NCI-H1417 (cell line): ENCODE measurements at places on chromosomes 13 and 19.
A peak's percentile ranks its signal among the peaks of the same experiment; 100 is the strongest.

- DNase-seq = no peak
Observed at GRCh38 chr19:28727480-28728159, 485.3 kb downstream of the UQCRFS1 start.

- no peak for DNase-seq
Observed at GRCh38 chr13:113649212-113649611, 8.8 kb downstream of the ATP4B start.

- no peak for DNase-seq
Observed at GRCh38 chr13:41550276-41550675, 92.9 kb downstream of the RGCC start.

- no peak for DNase-seq
Observed at GRCh38 chr19:35915443-35915842, 7.3 kb upstream of the TYROBP start.

- peak; percentile 5 for DNase-seq
Observed at GRCh38 chr19:11673608-11674041, 65.1 kb downstream of the ZNF823 start.

DNA sequence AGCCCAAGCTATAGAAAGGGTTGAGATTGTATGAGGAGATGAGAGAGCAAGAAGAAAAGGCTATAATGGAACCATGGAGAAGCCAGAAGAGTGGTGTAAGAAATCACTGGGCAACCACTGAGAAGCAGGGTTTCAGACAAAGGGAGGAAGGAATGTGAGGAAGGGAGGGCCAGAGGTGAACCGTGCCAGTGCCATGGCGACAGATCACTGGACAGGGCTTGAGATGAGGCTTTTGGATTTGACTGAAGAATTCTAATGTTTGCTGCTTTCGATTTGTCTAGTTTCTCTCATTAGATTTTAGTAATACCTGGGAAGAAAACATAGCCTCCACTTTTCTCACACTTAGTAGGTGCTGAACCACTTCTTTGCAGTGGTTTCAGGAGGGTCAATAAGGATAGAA is 6.3 kb upstream of the GPR183 start:
- no peak for DNase-seq

DNA sequence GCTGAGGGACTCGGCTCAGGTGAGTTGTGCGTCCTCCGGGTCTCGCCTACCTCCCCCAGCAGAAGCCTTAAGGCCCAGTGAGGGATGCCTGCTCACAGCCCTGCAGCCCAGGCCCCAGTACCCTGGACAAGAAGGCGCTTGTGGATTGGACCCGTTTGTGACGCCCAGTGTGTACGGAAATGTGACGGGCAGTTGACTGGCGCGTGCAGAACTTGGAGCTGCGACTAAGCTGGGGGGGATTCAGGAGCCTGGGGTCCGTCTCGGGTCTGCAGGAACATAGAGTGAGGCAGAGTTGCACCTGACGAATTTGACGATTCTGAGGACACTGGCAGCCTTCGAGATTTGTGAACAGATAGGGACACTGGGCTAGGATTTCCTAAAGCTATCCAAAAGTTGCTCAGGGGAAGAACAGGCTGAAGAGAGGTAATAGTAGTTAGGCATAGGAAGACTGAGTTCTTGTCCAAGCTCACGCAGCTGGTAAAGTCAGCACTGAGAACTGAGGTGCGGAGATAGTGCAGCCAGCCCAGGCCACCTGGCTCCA is 519 bp downstream of the ZNF551 start:
- no peak for DNase-seq

- no peak for DNase-seq
Observed at GRCh38 chr19:13600091-13600490, 93.8 kb upstream of the CACNA1A start.

DNA sequence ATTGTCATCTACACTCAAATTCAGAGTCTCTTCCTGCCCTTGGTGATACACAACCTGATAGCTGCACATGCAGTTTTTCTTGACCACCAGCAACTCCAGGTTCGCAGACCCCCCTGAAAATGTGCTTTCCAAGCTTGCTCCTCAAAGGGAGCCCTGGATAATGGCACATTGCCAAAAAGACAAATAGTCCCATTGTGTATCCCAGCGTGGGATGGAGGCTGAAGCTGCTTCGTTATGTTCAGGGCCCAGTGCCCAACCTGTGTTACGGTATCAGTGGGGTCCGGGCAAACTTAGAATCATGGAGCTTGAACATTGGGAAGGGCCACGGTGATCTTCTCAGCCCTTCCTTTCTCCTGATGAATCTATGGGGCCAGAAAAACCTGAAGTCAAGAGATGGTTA is 173.0 kb downstream of the TEX29 start:
- DNase-seq = no peak

DNA sequence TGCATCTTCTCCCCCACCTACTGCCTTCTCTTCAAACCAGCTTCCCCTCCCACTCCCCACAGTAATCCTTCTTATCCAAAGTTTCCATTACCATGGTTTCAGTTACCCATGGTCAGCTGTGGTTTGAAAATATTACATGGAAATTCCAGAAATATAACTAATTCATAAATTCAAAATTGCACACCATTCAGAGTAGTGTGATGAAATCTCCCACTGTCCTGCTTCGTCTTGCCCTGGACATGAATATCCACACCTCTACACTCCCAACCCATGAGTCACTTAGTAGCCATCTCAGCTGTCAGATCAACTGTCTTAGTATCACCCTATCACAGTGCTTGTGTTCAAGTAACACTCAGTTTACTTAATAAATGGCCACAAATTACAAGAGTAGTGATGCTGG is 3.8 kb upstream of the KCTD12 start:
- no peak for DNase-seq

DNA sequence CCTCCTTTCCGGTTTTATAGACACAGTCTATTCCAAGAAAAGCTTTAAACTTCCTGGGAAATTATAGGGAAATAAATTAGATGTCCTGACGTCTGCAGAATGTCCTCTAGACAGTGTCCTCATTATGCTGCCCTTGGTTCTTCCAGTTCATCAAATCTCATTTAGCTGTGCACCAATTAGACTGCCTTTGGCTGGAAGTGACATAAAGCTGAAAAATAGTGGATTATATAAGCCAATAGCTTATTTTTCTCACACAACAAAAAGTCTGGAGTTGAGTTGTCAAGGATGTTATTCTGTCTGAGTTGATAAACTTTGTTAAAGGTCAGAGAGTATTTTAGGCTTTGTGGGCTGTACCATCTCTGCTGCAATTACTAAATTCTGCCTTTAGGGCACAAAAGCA is 314.8 kb upstream of the TMTC4 start:
- DNase-seq = no peak

- DNase-seq = no peak
Observed at GRCh38 chr13:97327086-97327485, 105.0 kb downstream of the MBNL2 start.

GRCh38 chr19:10800488-10800887 is 35.5 kb downstream of the TMED1 start:
- no peak for DNase-seq

- DNase-seq = no peak
Observed at GRCh38 chr13:35857769-35858168, 273.4 kb downstream of the DCLK1 start.

DNA sequence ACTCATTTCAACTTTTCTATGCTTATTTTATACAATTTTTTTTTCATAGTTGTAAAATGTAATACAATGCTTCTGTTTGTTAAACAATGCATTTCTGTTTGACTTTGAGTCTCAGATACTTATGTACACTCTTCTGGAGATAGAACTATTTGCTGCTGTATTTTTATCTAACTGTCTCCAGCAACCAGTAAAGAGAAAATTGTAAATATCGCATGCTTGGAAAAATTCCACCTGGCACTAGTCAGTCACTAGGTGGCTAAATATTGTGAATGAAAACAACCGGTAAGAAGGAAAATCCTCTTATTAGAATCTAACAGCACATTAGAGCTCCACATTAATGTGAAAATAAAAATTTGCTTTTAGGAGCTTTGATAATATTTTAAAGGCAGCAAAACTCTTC is 876.5 kb downstream of the PCDH9 start:
- no peak for DNase-seq

DNA sequence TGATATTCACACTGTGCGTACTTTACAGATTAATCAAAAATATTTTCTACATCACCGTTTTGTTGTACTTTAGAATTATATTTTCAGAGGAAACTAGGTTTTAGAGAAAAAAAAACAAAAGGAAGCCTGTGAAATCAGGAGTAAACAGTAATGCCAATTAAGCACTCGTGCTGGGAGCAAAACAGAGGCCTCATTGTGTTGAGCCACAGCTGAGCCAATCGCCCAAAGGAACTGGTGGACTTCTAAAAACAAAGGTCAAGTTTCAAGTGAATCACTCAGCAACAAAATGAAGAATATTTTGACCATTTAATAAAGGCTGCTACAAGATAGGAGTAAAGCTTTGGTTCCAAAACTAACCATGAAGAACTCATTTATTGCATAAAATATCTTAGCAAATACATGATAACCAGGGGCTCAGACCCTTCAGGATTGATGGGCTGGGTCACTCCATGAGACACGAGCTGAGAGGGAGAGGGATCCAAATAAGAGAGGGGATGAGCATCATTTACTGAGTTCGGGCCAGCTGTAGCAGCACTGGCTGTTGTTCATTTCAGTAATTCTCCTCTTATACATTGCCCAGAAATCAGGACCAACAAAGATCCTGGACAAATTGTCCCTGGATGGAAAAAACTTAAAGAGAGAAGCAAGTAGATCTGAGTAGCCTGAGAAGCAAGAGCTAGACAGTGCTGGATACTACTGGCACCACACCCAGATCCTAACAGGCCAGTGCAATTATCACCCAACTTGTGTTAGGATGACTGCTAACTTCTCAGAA is 8.3 kb upstream of the NALCN start:
- DNase-seq = no peak

- no peak for DNase-seq
Observed at GRCh38 chr13:48194379-48194754, 38.6 kb upstream of the ITM2B start.

DNA sequence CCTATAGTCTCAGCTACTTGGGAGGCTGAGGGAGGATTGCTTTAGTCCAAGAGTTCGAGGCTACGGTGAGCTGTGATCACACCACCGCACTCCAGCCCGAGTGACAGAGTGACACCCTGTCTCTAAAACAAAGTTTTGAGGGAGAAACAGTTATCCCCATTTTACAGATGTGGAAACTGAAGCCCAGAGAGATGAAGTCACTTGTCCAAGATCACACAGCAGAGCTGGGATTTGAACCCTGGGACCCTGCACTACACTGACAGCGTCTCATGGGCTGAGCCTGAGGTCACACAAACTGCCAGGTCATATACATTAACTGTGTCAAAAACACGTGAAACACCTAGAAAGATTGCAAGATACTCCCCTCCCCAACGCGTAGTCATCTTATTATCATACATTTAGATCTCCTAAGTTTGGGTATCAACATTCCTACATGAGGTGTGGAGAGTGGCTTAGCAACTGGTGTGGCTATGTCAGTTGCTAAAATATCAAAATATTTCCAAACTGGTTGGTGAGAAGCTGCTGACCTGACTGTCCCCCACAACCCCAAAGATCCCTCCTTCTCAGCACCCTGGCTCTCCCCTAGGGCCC is 8.2 kb downstream of the FCGBP start:
- DNase-seq = no peak

DNA sequence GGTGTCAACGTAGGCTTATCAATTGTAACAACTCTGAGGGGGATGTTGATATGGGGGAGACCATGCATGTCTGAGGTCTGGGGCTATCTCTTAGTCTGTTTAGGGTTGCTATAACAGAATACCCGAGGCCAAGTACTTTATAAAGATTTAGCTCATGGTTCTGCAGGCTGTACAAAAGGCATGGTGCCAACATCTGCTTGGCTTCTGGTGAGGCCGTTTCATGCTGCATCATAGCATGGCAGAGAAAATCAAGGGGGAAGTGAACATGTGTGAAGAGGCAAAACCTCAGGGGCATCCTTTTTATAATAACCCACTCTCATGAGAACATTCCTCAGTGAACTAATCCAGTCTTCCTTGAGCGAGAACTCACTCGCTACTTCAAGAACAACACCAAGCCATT is 353.8 kb downstream of the ENOX1 start:
- no peak for DNase-seq

- DNase-seq = no peak
Observed at GRCh38 chr13:110523838-110524540, 37.5 kb downstream of the RAB20 start.

- DNase-seq = peak; percentile 24
Observed at GRCh38 chr13:52896827-52897659, 48.6 kb upstream of the PCDH8 start.

DNA sequence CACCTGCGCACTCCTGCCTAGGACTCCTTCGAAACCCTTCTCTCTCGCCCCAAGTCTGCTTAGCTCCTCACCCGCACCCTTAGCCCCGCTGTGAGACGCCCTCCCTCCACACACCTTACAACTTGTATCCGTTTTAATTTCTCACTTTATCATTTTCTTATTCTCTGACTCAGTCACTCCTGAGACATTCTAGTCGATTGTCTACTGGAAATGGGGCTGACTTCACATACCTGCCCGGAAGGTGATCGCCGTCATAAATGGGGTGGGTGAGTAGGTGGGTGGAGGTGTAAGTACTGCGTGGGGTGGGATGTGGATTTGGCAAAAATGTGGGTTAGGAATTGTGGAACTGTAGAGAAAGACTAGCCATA is 714 bp downstream of the NDFIP2 start:
- DNase-seq = no peak

DNA sequence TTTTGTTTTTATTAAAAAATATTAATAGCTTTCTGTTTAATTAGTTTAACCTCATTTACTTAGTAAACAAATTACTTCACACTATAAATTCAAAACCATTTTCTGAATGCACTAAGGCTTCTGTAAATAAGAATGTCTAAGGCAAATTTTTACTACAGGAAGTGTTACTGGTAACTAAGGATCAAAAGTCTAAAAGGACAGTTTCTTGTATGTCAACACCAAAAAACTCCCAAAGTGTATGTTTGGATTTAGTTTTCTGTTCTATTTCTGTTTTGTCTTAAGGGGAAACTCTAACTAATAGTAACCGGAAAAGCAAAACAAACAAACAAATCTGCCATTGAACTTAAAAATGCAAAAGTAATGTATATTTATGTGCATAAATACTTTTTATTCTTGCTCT is 24.7 kb downstream of the PRR20E start:
- no peak for DNase-seq
